ENCODE measurements at places on chromosomes 7 and 10. TPM values are rescaled to one million over a fixed set of nuclear protein-coding genes. Genes with fewer than 3 reads are reported as not detected.

Gene GPNMB
- 440 TPM for total RNA-seq

Gene AQP1
- total RNA-seq = 1.5 TPM

Gene ASZ1
- total RNA-seq = not detected

Gene UNCX
- total RNA-seq = not detected

Gene PRRT4
- not detected for total RNA-seq

Gene NPFFR1
- total RNA-seq = not detected

Gene DLX5
- total RNA-seq = not detected

Gene CYP3A7
- 0.33 TPM for total RNA-seq

Gene NEUROD6
- not detected for total RNA-seq

Gene THNSL1
- total RNA-seq = 6.1 TPM

Gene RGR
- total RNA-seq = not detected

Gene LAMB4
- under 0.01 TPM for total RNA-seq

Gene CLRN3
- not detected for total RNA-seq

Gene CEP41
- total RNA-seq = 16.4 TPM

Gene GNG11
- total RNA-seq = 18.7 TPM

Gene LRRC4
- total RNA-seq = 0.33 TPM

Gene CALY
- not detected for total RNA-seq

Gene HOXA13
- under 0.01 TPM for total RNA-seq

Gene SFTPA1
- not detected for total RNA-seq

Gene EN2
- not detected for total RNA-seq

Gene CYP3A5
- total RNA-seq = 0.44 TPM

Gene ZNF394
- total RNA-seq = 30.0 TPM

Gene PTPRZ1
- 1.0 TPM for total RNA-seq

Gene TLL2
- total RNA-seq = under 0.01 TPM

Gene MUC12
- total RNA-seq = 0.87 TPM

Gene GPR146
- total RNA-seq = 1.2 TPM

Gene CACUL1
- 25.3 TPM for total RNA-seq

All from smooth muscle cell of trachea (primary cell).